ENCODE measurements at places on chromosomes 4 and X.

DNA sequence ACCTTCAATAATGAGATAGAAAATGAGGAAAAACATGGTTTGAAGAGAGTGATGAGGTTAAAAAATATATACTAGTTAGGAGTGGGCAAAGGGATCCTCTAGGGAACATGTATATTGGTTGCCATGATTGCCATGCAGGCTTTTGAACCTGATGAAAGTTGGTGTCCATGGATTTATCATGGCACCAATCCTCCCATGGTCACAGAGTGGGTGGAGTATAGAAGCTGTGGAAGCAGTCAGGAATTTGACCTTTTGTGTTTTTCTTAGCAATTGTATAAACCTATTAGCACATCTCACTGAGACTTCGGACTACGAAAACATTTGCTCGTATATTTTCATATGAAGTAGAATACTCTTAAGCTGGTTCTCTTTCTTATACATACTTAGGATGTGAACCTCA lies 30.9 kb upstream of the SYTL5 start:
- ATAC-seq, result no peak

DNA sequence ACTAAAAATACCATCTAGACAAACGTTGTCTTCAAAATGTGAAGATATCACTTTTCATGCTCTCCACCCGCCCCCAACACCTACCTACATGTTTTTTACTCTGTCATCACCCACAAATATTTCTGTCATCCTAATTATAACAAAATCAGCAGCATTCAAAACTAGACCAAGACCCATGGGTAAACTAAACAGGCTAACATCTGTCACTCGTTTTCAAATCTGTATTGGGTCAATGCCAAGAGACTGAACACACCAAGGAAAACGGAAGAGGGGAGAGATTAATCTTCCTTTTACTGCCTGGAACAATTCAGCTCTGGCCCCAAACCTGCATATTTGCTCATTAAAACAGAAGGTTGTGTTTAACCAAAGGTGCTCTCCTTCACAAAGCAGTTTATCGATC lies 17.5 kb downstream of the FAM184B start:
- no peak for ATAC-seq

- ATAC-seq, result no peak
These were observed 15.0 kb downstream of the C4orf51 start for GRCh38 chr4:145694929-145695328.

GRCh38 chr4:104905546-104905945 lies 241.1 kb upstream of the TET2 start:
- no peak for ATAC-seq

GRCh38 chr4:150310159-150310895 lies 232.1 kb downstream of the DCLK2 start:
- ATAC-seq, result no peak

DNA sequence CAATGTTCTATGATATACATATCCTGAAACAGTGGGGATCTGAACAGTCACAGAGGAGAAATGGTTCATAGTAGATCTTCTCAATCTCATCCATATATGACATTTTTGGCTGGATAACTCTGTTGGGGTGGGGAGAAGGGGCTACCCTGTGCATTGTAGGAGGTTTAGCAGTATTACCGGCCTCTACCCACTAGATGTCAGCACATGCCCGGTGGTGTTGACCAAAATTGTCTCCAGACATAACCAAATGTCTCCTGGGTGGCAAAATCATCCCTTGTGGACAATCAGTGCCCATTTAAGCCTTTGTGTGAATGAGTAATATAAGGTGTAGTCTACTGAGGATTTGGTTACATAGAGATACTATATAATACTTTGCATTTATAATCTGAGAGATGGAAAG lies 89.9 kb downstream of the PLS3 start:
- peak; percentile 77 for ATAC-seq

DNA sequence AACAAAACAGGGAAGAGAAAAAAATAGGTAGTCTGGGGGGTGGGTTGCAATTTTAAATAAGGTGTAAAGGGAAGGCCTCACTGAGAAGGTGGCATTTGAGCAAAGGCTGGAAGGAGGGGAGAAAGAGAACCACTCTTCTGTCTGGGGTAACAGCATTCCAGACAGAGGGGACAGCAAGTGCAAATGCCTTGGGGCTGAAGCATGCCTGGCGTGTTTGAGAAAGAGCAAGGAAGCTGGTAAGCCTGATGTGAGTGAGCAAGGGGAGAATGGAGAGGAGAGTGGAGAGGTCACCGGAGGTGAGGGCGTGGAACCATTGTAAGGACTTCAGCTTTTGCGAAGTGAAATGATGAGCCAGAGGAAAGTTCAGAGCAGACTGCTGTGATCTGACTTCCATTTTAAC lies 19.7 kb upstream of the DOCK11 start:
- ATAC-seq, result no peak

DNA sequence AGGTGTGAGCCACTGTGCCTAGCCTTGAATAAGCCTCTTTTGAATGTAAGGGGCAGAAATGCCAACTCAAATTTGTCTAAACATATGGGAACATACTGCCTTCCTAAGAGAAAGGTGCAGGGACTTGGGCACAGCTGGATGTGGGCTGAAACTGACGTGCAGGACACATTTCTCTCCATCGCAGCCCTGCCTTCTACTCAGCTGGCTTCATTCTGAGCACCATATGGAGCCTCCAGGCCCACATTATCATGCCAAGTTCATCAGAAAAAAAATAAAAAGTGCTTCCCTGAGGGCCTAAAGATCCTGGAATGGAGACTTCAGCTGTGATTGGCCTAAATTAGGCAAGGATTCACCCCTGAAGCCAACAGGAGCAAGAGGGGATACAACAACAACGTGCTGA lies 386.2 kb downstream of the RAB28 start:
- no peak for ATAC-seq
